ENCODE measurements at places on chromosomes 4 and X.
A peak's percentile ranks its signal among the peaks of the same experiment; 100 is the strongest.

GRCh38 chr4:76188149-76188548, 25.5 kb downstream of the SCARB2 start:
- no peak for DNase-seq

DNA sequence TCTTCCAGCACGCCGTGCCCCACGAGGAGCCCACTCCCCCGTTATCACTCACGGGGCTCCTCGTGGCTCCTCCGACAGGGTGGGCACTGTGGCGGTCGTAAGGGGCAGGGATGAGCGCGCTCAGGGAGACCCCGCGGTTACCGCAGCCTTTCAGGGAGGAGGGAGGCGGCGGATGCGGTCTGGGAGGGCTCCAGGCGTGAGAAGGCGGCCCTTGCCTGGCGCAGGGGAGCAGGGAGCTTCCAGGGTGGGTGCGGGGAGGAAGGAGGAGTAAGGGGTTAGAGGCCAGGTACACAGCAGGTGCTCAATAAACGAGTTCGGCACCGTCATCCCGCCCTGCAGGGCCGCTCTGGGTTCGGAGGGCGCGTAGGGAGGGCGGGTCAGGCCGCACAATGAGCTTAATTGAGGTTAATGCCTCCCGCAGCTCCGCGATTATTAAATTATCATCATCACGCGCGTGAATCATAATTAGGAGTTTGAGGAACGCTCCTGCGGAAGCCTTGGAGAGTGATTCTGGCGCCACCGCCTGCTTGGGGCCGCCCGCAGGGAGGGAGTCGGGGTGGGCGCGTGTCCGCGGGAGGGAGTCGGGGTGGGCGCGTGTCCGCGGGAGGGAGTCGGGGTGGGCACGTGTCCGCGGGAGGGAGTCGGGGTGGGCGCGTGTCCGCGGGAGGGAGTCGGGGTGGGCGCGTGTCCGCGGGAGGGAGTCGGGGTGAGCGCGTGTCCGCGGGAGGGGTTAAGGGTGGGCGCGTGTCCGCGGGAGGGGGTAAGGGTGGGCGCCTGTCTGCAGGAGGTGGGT, 7.6 kb upstream of the NKX1-1 start:
- DNase-seq = no peak

- DNase-seq = no peak
These were observed 109.1 kb downstream of the TASL start for GRCh38 chrX:30468471-30468870.

- no peak for DNase-seq
These were observed 41.0 kb downstream of the MTNR1A start for GRCh38 chr4:186514271-186514950.

DNA sequence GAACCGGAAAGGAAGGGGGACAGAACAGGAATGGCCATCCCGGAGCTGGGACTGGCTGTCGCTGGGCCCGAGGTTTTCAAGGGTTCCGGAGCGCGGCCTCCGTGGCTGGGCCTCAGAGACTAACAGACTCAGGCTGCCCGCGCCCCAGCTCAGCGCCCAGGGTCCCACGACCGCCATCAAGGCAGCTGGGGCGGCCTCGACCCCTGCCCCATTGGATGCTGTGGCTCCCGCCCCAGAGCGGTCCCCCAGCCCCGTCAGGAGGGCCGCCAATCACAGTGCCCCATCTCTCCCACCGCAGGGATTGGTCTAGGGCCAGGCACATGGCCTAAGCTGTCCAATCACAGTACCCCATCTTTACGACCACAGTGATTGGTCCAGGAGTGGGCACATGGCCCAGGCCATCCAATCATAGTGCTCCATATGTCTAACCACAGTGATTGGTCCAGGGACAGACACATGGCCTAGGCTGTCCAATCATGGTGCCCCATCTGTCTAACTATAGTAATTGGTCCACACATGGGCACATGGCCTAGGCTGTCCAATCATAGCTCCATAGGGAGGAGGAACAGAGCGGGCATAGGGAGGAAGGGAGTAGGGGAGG, 105.3 kb upstream of the NKX1-1 start:
- DNase-seq = no peak

GRCh38 chr4:86972997-86973396, 38.2 kb downstream of the AFF1 start:
- no peak for DNase-seq

GRCh38 chrX:130066975-130067615, 43.2 kb downstream of the ELF4 start:
- no peak for DNase-seq

DNA sequence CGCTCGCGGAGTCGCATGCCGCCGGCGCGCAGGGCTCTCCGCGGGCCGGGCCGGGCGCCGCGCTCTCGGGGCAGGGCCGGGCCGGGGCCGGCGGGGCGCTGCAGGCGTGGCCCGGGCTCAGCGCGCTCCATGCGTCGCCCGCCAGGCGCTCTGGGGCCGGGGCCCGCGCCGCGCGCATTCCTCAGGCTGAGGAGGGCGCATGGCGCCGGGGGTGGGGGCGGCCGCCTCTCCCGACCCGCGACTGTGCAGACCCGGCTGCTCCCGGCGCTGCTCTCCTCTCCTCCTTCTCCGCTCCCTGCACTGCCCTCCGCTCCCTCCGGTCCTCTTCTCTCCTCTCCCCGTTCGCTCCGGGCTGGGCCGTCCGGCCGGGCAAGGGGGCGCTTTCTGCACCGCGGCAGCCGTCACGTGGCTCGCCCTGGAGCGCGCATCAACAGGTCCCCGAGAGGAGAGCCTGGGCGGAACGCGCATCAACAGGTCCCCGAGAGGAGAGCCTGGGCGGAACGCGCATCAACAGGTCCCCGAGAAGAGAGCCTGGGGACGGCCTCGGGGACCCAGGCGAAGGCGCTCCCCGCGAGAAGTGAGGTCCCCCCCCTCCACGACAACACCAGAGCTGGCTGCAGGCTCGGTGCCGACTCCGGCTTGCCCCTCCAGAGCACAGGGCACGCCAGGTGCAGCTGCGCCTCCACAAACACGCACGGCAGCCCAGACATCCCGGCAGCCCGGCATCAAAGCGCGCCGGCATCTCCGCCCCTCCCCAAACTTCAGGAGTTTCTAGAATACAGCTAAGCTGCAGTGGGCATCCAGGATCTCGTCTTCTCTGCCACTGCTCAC, 12.9 kb downstream of the PPP2R3B start:
- DNase-seq = no peak

DNA sequence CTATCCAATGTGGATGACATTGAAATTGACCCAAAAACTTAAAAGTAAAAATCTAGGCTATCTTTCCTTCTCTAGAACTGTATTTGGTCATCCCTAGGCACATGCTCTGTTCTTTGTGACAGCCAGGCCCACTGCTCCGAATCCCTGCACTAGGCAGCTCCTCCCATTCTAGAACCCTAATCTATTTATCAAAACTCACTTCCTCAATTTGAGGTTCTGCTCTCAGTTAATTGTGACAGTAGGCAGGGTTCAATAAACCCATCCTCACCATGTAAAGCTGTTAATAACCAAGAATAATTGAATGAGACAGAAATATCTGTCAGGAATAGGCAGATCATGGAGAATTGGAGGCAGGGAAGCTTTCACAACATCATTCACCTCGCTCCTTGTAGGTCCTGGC, 51.9 kb upstream of the IRF2 start:
- DNase-seq = no peak

GRCh38 chrX:145003443-145003842, 243.9 kb upstream of the SPANXN1 start:
- no peak for DNase-seq

GRCh38 chr4:53494851-53495250, 96.4 kb downstream of the LNX1 start:
- no peak for DNase-seq

DNA sequence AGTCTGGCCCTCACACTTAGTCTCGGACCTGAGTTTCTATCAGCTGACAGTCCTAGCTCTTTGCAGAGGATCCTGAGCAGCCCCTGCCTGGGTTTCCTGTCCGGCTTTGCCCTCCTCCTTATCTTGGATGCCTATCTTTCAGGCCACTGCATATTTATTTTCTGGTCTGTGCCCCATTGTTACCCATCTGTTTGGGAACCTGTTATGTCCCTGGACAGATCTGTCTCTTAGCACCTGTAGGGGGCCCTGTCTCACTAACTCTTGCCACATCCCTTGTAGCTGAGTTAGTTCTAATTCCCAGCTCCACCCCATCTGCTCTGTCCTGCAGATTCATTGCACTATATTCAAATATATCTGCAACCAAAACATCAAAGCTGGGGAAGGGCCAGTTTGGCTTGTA, 514.9 kb upstream of the LCORL start:
- no peak for DNase-seq

DNA sequence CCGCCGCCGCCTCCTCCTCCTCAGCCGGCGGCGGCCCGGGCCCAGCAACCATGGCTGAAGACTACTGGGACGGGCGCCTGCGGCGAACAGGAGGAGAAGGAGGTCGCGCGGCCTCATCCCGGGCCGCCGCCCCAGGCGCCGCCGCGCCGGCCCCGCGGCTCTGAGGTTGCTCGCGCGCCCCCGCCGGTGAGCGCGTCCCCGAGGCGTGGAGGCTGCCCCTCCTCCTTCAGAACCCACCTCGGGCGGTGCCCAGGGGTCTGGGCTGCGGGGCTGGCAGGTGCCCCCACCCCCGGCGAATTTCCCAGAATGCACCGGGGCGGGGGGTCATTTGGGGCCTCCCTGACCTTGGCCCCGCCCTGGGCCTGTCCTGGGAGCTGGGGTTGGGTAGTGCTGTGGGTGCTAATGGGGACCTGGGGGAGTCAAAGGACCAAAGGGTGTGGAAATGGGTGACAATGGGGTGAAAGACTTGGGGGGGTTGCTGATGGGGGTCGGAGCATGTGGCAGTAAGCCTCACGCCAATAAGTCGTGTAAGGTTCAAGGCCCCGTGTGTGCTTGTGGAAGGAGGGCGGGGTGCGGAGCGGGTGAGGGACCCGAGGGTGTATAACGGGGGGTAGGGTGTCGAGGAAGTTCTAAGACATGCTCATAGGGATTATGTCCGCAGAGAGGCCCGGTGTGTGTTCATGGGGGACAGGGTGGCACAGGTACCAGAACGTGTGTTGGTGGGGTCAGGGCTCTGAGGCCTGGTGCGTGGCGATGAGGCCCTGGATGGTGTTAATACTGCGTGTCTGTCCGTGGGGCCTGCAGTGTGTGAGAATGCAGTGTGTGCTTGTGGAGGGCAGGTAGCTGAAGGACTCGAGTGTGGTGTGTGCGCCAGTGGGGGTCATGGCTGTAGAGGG, 687 bp downstream of the CDK16 start:
- peak; percentile 48 for DNase-seq

- no peak for DNase-seq
These were observed 15.9 kb downstream of the ZNF41 start for GRCh38 chrX:47467106-47467505.

GRCh38 chr4:18932730-18933339, 911.3 kb upstream of the LCORL start:
- DNase-seq = no peak

DNA sequence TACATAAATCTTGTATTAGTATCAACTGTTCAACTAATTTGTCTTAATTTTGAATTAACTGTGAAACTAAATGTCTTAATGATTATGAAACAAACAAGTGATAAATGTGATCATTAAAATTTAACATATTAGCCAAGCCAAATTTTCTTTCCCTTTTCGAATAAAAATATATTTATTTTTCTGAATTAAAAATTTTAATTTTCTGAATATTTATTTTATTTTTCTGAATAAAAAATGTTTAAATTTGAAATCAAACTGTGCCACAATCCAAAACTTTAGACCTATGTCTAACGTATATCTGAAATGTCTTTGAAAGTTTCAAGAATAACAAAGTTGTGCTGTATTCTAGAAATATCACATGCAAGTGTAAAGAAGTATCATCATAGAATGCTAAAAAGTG, 4.7 kb downstream of the GABRA2 start:
- DNase-seq = no peak

- DNase-seq = no peak
These were observed 62.5 kb downstream of the SEL1L3 start for GRCh38 chr4:25800245-25800644.

GRCh38 chrX:125947501-125947900, 218.6 kb downstream of the DCAF12L2 start:
- no peak for DNase-seq

DNA sequence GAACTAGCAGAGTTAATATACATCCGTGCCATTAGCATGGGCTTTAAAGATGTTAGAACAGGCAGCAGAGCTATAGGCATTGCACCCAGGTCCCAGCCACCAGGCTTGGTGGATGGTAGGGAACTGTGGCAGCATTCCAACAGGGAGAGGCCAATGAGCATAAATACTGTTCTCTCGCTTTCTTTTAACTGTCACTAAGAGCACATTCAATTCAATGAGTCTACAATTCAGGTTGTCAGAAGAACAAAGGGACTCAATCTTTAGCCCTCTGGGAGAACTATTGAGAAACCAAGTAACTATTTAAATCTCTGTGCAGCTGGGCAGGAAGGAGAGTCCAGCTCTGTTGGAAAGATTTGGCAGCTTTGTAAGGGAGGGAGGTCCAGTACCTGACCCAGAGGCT, 165.6 kb downstream of the CHIC1 start:
- DNase-seq = no peak

- DNase-seq = no peak
These were observed 58.1 kb upstream of the ADRA2C start for GRCh38 chr4:3708103-3708510.

GRCh38 chr4:89254847-89255246, 52.8 kb downstream of the GPRIN3 start:
- peak; percentile 41 for DNase-seq

DNA sequence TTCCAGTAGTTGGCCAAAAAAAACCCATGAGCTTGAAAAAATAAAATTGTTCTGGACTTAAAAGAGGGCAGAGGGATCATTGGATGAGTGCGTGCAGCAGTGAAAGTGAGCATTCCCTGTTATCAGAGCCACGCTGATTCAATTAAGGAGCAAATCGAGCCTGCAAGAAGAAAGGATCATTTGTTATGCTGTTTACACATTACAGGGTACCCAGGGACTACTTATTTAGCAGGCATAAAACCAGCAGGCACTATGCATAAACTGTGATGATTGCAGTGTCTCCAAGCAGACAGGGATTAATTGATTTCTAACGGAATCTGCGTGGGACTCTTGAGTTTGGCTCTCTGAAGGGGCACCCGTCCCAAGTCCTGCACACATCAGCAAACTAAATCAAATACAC, 83.5 kb downstream of the SHOX start:
- no peak for DNase-seq

DNA sequence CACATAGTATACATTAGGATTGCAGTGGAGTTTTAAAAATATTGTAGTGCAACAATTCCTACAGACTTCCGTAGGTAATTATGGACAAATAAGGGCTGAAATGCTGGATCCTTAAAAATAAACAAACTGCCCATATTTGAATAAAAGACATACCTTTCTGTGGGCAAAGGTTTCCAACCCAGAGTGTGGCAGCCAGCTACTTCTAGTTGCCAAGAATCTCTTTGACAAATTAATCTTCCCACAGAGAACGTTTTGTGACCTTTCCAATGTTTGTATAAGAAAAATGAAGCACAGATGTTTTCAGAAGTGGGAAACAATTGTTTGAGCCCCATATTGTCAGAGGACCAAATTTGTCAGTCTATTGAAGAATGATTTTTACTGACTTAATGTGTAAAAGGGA, 21.1 kb downstream of the GRPR start:
- no peak for DNase-seq

- DNase-seq = no peak
These were observed 4.3 kb upstream of the MAP7D3 start for GRCh38 chrX:136255541-136255940.
